ENCODE measurements at places on chromosomes 13 and 19.

DNA sequence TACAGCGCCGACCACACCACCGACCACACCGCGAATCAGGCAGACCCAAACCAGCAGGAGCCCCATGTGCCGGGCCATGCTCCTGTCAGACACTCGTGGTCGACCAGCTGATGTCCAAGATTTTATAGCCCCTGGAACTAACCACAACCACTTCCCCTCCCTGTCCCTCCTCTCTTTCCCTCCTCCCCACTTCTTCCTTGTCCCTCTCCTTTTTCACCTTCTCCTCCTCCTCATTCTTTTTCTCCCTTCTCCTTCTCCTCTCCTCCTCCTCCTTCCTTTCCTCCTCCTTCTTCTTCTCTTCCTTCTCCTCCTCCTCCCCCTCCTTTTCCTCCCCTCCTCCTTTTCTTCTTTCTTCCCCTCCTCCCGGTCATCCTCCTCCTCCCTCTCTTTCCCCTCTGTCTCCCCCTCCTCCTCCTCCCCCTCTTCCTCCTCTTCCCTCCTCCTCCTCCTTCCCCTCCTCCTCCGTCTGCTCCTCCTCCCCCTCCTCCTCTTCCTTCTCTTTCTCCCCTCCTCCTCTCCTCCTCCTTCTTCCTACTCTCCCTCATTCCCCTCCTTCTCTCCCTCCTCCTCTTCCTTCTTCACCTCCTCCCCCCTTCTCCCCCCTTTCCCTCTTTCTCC is 670 bp downstream of the BSPH1 start:
- DNase-seq = no peak

- DNase-seq = no peak
These were observed 686 bp downstream of the SETDB2 start for GRCh38 chr13:49444524-49445395.

- DNase-seq = peak; percentile 80
These were observed 14.1 kb downstream of the KLF2 start for GRCh38 chr19:16338470-16339360.

- no peak for DNase-seq
These were observed 576 bp downstream of the APBA3 start for GRCh38 chr19:3760871-3761361.

- DNase-seq = peak; percentile 46
These were observed 111.8 kb downstream of the SACS start for GRCh38 chr13:23321535-23322241.

DNA sequence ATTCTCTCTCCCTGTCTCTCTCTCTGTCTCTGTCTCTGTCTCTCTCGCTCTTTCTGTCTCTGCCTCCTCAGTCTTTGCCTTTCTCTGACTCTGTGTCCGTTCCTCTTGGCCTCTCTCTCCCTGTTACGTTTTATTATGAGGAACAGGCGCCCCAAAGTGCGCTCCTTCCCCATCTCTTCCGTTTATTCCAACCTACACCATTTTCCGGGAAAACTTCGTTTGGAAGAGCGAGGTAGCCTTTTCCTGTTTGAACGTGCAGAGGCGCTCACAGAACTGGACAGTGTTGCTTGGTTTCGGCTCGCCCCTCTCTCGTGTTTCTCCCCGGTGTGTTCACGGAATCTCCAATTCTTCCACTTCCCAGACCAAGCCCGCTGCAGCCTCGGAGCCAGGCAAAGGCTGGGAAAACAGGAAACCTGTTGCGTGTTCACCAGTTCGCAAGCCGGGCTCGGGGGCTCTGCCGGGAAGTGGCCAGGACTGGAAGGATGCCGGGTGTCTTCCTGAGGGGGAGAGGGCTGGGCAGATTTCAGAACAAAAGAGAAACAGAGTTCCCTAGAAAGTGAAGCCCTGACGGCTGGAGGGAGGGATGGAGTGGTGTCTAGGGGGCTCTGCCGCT is 605 bp downstream of the TMEM255B start:
- no peak for DNase-seq

DNA sequence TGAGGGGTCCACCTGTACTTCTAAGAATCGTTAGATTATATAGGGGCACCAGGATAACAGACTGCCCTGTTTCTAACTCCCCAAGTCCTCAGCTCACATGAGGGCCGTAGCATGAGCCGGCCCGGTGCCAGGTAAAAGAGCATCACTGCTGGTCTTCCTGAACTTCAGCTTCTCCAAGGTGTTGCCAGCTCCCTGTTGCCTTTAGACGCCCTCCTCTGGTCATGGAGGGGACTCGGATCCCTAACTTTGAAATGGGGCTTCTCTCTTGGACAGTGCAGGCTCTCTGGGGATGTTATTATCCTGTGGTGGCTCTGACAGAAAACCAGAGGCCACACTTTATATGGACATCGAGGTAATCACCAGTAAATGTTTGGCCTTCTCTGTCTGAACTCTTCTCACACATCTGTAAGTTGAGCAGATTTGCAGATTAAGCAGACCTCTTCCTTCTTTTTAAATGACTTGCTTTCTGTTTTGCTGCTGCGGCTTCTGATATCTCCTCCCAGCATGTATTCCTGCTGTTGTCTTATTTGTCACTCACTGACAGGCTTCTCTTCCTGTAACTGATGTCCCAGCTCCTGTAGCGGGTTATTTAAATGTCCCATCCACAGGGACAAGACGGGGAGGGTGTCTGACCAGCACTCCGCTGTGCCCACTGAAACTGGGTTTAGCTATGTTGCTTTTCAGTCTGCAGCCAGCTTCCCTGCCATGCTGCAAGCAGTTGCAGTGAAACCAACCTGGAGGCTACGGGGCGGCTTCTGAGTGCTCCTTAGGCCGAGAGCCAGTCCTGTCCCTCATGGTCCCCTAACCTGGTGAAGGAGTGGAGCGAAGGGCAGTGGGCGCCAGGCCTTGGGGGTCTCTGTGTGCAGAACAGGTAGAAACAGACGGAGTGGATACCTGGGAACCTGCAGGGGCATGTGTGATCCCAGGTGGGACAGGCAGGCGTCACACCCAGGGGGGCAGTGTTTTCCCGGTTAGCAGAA is 39.2 kb downstream of the TSSK6 start:
- DNase-seq = no peak

GRCh38 chr13:75993241-75993640 is 357.1 kb downstream of the LMO7 start:
- DNase-seq = no peak

DNA sequence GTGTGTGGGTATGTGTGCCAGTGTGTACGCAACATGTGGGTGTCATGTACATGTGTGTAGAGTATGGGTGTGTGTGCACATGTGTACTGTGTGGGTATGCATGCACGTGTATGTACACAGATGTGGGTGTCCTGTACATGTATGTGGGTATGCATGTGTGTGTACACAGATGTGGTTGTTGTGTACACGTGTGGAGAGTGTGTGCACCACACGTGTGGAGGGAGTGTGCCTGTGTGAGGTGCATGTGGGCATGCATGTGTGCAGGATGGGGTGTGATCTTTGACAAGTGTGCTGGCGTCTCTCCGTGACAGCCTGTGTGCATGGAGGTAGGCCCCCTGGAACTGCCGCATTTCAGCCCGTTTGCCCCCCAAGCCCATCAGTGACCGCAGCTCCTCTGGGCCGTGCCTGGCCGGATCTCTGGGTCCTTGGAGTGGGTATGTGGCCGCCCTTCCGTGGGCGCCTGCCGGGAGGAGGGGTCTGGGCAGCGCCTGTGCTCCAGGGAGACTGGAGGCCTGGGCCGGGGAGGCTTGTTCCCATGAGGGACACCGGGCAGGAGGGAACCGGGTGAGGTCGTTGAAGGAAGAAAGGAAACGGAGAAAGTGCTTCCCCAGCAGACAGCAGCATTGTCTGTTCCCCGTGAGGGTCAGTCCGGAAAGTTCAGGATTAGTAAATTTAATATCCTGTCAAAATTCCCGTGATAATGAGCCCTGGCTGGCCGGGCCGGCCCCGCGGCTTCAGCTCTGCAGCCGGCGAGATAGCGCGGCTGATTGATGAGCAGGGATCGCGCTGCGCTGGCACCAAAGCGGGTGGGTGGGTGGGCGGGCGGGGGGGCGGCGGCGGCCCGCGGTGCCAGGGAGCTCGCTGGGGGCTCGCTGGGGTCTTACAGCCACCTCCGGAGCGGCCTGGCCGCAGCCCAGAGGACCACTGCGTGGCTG is 91.1 kb upstream of the SOX1 start:
- no peak for DNase-seq

- no peak for DNase-seq
These were observed 101.2 kb upstream of the MBNL2 start for GRCh38 chr13:97120976-97121375.

GRCh38 chr19:2389594-2389993 is 29.5 kb downstream of the TMPRSS9 start:
- DNase-seq = no peak

- no peak for DNase-seq
These were observed 11.8 kb downstream of the FXYD5 start for GRCh38 chr19:35166100-35167063.

DNA sequence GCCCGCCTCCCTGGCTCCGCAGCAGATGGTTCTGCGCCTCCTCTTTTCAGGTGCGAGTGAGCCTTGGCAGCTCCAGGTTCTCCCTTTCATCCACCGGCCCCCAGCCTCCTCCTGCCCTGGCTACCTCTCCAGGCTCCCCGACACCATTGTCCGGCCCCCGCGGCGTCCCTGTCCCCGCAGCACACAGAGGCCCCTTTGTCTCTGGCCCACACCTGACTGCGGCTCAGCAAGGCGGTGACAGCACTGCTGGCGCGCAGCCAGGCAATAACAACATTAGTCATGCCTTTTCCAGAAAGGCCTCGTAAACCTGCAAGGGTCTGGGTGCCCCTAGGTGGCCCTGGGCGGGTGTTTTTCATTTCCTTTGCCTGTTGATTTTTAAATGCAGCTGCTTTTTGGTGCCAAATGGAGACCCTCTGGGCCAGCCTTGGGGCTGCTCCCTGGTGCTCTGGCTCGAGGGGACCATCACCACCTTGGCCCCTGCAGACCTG is 73.2 kb upstream of the MEDAG start:
- peak; percentile 62 for DNase-seq

GRCh38 chr13:46154136-46154801 is 27.7 kb downstream of the LCP1 start:
- DNase-seq = no peak
